G401 (cell line): ENCODE measurements at places on chromosomes 5 and 9.
A peak's percentile ranks its signal among the peaks of the same experiment; 100 is the strongest.

DNA sequence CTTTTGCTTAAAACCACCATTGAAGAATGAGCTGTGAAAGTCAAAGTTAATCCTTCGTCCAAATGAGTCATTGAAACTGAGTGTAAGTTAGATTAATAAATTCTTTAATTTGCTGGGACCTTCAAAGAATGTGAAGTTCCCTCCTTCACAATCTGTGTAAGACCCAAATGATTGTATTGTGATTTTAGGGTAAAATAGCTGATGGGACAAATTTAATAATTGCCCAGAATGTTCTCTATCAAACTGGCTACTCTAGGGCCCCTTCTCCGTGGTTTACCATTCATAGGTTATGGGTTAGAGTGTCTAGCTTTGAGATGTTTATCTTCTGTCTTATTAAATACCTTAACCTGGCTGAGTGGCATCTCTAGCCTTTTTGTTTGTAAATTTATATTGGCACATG, 11.9 kb downstream of the C1QTNF3 start:
- DNase-seq = no peak

DNA sequence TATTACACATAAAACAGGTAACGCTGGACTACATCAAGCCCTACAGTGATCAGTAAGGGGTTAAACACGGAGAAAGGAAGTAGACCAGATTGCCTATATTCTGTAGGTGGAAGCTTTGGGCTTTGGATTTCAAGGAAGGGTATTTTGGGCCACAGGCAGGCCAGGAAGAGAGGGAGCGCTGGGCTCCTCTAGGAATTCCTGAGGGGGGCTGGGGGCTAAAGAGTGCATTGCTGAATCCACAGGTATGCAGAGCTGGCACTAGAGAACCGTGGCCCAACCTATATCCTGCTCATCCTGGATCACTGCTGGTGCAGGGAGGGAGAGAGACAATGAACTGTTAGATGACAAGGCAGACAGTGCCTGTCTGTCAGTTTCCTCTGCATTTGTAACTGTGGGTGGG, 367.1 kb downstream of the CSNK1G3 start:
- DNase-seq = no peak

- DNase-seq = no peak
Measured at GRCh38 chr9:7125231-7125630, 367.5 kb downstream of the KDM4C start.

DNA sequence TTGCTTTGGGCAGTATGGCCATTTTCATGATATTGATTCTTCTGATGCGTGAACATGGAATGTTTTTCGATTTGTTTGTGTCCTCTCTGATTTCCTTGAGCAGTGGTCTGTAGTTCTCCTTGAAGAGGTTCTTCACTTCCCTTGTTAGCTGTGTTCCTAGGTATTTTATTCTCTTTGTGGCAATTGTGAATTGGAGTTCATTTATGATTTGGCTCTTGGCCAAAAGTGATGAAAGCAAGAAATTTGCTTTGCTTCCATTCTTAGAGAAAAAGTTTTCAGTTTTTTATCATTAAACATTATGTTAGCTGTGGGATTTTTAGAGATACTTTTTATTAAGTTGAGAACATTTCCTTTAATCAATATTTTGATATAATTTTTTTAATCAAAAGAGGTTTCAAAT, 203.5 kb downstream of the TAF11L14 start:
- no peak for DNase-seq

DNA sequence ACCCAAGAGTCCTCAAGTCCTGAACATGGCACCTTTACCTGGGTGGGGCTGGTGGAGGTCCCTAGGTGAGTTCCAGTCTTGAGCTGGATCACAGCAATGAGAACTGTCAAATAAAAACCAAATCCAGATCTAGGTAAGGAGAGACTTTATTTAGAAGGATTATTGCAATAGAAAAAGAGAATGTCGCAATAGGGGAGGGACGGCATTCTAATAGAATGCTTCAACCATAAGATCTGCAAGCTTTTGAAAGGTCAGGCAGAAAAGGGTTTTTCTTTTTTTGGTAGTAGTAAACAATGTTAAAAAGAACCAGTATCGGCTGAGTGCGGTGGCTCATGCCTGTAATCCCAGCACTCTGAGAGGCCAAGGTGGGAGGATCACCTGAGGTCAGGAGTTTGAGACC, 5.2 kb upstream of the GCNT1 start:
- no peak for DNase-seq

- DNase-seq = peak; percentile 80
Measured at GRCh38 chr5:72624641-72625236, 117.5 kb upstream of the ZNF366 start.

DNA sequence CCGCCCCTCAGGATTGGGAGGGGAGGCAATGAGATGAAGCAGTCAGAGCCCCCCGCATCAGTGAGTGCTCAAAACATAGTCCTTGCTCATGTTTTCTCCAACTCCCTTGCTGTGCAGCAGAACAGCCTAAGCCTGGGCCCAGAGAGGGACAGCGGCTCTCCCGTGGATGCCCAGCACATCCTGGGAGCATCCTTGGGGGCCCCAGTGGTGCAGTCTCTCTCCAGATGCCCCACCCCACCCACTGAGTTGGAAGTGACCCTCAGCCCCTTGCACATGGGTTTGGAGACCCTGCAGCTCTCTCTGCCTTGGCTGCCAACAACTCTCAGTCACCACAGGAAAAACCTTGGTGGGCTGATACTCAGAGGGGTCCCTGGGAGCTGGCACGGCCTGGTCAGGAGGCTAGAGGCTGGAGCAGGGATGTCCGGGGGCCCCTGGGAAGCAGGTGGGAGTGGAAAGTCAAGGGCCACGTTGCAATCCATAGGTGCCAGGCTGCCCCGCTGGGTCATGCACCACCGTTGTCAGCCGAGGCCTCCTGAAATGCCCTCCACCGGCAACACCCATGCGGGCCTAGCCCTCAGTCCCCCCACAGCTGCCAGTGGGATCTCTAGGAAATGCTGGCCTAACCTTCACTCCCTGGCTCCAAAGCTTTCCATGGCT, 242.5 kb downstream of the PBX3 start:
- no peak for DNase-seq

DNA sequence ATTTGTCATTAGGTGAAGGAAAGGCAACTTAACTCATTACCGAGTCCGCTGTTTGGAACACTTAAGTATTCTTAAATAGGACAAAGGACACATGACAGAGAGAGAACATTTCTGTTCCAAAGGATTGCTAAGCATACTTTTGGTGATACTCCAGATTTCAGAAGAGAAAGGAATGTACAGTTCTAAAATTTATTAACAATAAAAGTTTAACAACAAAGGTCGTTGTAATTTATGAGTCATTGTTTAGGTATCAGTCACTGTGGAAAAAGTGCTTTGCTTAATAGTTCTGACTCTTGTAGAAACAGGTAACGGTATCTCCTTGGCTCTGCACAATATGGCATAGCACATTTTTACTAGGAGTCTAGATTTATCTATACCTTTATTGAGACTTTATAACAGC, 36.3 kb upstream of the PAM start:
- DNase-seq = no peak

GRCh38 chr5:154470137-154470536, 7.9 kb downstream of the HAND1 start:
- DNase-seq = no peak

DNA sequence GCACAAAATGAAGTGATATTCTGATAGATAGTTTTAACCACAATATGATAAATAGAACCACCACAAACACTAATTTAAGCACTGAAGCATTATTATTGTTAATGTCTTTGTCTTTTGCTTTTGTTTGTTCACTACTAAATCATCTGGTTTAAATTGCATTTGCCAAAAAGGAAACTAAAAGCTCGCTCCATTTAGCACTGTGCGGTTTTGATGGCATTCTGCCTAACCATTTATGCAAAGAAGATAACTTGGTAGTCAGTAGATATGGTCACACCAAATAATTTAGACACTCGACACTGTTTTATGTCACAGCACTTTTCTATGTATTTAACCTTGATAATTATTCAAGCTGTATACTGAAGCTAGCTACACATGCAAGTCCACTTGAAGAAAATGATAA, 849.8 kb upstream of the CDH6 start:
- DNase-seq = no peak

- no peak for DNase-seq
Measured at GRCh38 chr5:148416921-148417320, 33.2 kb downstream of the FBXO38 start.

DNA sequence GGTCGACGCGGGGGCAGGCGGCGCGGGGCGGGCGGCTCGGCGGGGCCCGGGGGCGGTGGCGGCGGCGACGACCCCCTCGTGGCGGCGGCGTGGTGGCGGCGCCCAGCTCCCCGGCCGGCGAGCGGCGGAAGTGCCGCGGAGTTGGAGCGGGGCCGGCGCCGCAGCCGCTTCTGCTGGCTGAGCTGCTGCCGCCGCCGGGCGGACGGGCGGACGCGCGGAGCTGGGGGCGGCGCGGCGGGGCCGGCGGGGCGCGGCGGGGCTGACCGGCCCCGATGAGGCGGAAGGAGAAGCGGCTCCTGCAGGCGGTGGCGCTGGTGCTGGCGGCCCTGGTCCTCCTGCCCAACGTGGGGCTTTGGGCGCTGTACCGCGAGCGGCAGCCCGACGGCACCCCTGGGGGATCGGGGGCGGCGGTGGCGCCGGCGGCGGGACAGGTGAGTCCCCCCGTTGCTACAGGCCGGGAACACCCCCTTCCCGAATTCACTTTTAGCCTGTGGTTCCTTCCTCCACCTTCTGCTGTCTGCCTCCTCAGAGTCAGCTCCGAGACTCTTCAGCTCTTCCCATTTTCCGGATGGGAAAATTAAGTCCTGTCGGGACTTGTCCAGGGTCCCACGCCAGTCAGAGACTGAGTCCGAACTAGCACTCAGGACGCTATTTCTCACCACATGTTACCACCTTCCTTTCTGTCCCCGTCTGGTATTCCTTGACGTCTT, at the start of gene GALNT10:
GALNT10 (plus strand) TSS at position 139 of the 710 bp plus-strand sequence; CDS start at position 273, 134 bp downstream.
- DNase-seq = peak; percentile 52

DNA sequence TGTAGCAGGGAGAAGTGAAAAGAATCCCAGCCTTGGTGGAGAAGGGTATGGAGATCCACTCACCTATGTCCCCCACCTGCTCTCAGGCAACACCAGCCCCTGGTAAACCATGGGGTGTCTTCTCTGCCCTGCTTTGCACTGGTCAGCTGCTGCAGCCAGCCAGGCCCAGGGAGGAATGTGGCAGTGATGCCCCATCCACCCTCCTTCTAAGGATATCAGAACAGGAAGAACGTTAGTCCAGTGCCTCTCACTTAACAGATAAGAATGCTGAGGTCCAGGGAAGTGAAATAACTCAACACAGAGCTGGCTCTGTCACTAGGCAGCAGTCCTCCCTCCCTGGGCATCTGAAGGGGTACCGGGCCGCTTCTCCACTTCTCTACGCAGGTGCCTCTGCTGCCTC, 9.7 kb upstream of the PPIC start:
- DNase-seq = no peak

- no peak for DNase-seq
Measured at GRCh38 chr5:159671886-159672285, 244.4 kb upstream of the ADRA1B start.

- no peak for DNase-seq
Measured at GRCh38 chr5:88778736-88779135, 104.2 kb downstream of the MEF2C start.

GRCh38 chr5:82992646-82993045, 84.5 kb downstream of the TMEM167A start:
- no peak for DNase-seq

GRCh38 chr9:135336722-135337527, 142.7 kb upstream of the PPP1R26 start:
- no peak for DNase-seq

GRCh38 chr5:178529080-178529479, 61.1 kb downstream of the COL23A1 start:
- DNase-seq = no peak

DNA sequence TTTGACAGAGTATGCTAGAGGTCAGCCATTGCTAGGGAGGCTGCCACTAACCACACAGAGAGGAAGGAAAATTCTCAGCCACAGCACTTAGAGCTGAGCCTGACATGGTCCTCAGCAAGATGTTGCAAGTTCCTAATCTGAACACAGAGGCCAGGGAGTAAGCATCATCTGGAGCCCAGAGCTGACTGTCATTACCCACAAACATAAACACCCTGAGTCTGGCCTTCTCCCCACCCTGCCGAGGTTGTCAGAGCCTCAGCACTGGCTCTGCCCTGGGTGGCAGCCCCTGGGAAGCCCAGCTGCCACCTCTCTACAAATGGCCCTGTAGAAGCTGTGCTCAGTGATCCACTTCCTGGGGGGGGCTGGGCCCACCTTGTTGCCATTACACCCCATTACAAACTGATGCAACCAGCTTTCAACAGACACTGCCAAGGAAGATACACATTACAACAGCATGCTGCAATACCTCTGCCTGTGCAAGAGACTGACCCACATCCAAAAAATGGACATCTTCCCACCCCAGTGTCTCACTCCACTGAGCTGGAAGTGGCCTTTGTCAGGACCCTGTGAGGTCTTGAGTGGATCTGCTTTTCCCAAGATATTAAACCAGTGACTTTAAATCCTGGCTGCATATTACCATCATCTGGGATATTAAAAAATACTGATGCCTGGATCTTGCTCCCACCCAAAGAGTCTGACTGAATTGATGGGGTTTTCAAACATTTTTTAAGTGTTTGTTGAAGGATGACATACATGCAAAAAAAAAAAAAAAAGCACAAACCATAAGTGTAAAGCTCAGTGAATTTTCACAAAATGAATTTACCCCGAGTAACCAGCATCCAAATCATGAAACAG, 33.0 kb downstream of the IRF1 start:
- no peak for DNase-seq

GRCh38 chr5:95628933-95629332, 9.0 kb downstream of the GPR150 start:
- DNase-seq = no peak

DNA sequence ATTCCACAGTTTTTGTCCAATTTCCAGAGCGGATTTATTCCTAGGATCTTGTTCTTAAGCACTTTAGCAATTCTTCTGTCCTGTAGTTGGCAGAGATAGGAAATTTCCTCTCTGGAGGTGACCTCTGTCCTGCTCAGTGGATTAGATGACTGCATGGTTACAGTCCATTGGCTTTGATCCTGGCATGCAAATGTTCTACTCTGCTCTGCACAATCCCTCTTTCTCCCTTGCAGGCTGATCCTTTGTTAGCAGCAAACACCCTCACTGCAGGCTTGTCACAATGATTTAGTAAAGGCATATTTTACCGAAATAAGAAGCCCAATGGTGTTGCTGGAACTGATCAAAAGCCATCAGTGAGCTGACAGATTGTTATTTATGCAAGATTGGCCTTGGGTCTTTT, 243.8 kb downstream of the COX7C start:
- DNase-seq = peak; percentile 93

GRCh38 chr9:116355153-116355921, 201.7 kb downstream of the PAPPA start:
- no peak for DNase-seq
